ENCODE measurements at places on chromosomes 7 and 10.

DNA sequence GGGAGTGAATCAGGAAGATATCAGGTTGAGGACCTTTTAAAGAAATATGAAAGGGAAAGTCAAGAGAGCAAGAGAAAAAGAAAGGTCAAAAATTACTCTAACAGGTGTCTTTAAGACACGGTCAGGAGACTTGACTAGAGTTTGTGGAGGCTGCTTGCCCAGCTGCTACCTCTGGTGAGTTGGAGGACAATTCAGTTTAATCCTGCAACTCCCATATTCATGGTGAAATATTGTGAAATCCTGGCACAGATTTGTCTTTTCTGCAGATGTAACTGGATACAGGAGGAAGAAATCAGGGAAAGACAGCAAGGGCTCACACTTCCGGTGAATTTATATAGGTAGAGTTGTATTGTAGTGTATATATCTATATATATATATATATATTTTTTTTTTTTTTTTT lies 93.5 kb downstream of the AKAP9 start:
- DNase-seq: peak; percentile 2

DNA sequence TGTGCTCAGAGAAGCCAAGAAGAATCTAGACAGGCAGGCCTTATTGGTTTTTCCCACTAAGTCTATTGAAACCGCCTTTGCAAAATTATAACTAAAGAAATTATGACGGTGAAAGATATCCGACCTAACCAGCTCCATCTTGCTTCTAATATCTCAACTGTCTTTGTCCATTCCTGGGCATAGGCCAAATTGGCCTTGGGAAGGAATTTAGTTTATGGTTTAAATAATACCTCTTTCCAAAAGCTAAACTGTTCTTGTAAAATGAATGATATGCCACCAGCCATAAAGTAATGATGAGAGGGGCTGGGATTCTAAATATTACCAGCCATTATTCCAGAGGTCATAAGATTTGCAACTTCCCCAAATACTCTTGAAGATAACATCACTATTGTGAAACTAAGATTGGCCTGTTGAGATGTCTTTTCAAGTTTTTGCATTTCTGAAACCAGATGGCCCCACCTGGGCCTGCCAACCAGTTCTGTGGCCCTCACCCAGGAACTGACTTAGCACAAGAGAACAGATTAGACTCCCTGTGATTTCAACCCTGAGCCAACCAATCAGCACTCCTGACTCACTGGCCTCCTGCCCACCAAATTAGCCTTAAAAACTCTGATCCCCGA lies 41.2 kb upstream of the SLC35G1 start:
- DNase-seq: no peak

- DNase-seq: no peak
These were observed 300.9 kb upstream of the NPSR1 start for GRCh38 chr7:34357068-34357467.

- DNase-seq: no peak
These were observed 189.7 kb downstream of the GRM3 start for GRCh38 chr7:86833360-86833759.

GRCh38 chr7:129851809-129852208 lies 101.0 kb downstream of the UBE2H start:
- no peak for DNase-seq

GRCh38 chr7:75667938-75668337 lies 70.8 kb downstream of the HIP1 start:
- no peak for DNase-seq

- DNase-seq: no peak
These were observed 212.1 kb downstream of the GPR37 start for GRCh38 chr7:124553502-124553901.

DNA sequence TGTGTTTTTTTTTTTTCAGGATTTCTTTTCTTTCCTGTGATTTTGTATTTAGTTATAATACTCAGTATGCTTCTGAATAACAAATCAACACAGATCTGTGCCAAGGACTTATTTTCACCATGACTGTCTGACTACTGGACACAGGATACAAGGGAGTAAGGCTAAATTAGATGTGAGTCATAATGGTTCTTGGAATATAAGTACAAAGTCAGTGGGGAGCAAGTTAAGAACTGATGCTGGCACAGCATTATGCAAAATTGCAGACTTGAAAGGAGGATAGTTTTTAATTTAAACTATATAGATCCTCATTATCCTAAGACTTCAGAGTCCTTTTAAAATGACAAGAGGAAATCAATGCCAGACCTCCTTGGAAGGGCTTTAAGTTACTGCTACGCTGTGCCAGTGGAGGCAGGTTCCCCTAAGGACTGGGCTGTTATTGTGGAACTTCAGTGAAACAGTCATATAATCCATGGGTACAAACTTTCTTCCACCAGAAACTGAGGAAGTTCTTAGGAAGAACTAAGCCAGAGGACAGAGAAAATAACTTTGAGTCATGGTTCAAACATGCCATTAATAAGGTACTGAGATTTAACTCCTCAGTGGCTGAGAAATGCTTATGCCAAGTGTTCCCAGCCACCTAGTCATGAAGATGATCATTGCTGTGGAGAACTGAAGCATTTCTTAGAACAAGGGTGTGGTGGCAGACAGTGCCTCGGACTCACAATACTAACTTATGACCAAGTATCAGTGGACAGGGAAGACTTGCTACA lies 531.2 kb downstream of the HTR7 start:
- DNase-seq: peak; percentile 50

GRCh38 chr7:122290476-122290875 lies 14.1 kb downstream of the FEZF1 start:
- DNase-seq: no peak

DNA sequence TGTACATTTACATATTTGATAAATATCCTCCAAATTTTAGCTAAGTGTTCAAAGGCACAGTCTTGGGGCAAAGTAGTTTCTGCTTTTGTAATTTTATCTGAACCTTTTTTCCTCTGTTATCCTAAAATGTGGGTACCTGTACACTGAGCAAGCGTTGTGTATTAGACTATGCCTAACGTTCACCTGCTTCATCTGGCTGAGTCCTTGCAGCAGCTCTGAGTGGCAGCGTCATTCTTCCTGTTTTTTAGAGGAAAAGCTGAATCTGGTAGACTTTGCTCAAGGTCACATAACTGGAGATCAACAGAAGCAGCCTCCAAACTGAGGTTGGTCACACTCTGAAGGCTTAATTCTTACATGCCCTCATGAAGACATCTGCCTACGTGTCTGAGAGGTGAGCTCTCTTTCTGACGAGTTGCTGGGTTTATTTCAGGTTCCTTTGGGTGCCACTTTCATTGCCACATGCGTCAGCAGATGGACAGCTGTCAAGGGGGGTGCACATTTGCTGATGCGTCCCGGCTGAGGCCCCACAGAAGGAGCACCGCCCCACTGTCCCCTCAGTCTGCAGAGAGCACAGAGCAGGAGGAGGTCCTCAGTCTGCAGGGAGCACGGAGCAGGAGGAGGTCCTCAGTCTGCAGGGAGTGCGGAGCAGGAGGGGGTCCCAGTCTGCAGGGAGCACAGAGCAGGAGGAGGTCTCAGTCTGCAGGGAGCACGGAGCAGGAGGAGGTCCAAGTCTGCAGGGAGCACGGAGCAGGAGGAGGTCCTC lies 406.5 kb upstream of the SHH start:
- DNase-seq: no peak

DNA sequence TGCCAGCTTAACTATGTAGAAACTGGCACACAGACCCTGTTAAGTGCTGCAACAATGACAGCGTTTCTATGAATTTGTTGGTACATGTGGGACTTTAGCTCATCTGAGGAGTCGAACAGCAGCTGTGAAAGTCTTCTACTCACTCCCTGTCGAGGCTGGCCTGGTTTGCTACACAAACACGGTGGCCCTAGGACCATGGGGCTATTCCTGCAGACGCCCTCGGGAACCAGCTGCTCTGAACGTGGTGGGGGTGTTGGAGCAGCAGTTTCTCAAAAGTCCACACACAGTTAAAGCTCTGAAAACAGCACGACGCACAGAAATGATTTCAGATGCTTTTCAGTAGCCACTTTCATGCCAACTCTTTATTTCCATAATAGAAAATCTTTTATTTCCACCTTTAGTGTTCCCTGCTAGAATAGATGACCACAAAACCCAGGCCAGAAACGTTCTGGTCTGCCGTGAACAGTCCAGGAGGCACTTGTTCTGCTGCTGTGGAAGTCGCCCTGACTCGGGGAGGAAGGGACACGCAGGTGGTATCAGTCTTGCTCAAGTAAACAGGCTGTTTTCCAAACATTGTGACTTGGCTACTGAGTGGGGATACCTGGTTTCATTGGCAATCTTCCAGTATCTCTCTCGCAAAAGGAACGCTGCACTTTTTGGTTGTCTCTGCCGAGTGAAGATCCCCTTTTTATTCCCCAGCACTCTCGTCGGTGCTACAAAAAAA lies 21.5 kb downstream of the GUSB start:
- no peak for DNase-seq

DNA sequence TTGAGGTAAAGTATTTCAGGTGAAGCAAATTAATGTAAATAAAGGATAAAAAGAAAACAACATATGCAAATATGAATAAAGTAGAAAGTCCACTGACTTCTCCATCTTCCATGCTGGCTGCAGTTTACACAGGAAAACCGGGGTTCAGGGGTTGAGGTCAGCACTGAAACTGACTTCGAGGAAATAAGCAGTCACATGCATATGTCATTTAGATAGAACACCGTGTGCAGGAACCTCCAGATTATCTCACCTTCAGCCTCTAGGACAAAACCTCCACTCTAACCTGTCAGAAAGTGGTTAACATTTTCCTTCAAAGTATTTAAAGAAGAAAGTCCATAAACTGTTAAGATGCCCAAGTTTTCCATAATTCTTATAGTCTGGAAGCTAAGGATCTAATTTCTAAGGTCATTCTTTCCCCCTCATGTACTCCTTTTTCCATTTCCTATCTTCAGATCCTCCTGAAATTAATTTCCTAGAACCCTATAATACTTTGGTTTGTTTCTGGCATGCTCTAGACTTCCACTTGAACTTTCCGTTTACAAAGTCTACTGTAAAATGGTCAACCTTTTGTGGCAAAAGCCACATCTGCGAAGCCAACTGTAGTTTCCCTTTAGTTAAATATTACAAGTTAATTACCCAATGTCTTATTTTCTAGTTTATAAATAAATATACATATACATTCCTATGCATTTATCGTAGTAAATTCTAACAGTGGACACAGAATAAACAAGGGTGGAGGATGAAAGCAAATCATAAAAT lies 173.3 kb downstream of the RAPGEF5 start:
- no peak for DNase-seq

DNA sequence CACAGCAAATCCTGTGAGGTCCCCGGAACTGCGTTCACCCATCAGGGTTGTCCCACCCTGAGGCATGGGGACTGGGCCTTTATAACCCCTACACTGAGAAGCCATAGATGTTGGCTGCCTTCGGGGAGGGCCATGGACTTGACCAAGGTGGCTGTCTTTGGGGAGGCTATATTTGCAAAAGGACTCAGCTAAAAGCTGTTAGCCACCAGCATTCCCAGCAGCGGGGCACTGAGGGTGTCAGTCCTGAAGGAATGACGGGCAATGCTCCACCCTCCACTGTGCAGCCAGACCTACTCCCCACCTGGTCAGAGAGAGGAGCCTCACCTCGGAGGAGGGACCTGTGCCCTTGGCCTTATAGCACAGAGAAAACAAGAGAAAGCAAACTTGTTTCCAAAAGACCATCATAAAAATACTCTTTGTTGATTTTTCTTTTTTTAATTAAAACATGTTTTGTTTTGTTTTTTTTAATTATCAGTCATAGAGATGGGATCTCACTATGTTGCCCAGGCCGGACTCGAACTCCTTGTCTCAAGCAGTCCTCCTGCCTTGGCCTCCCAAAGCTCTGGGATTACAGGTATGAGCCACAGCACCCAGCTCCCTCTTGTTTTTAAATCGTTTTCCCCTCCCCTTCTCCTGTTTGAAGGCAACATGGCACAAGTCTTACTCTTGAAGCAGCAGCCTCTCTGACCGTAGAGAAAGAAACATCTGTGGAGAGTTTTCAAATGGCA lies 26.7 kb upstream of the CUX1 start:
- no peak for DNase-seq

GRCh38 chr7:40551685-40552576 lies 417.1 kb downstream of the SUGCT start:
- DNase-seq: peak; percentile 68

- no peak for DNase-seq
These were observed 14.3 kb downstream of the IL2RA start for GRCh38 chr10:6047847-6048246.

DNA sequence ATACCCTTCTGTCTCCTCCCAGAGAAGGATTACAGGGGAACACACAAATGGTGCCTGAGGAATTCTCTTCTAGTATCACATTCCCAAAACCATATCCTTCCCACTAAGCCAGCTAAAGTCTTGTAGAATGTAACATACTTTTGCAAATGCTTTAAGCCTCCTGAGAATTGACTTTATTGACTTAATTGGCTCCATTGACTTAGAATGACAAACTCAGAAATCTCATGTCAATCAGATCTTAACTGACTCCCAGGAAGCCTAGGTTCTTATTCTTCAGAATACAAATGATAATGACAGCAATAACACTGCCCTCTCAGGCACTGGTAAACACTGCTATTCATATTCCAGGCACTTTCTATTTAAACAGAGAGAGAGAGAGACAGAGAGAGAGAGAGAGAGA lies 356.9 kb upstream of the PRKCQ start:
- DNase-seq: no peak

- no peak for DNase-seq
These were observed 5.7 kb upstream of the ZYX start for GRCh38 chr7:143375298-143376034.

- DNase-seq: no peak
These were observed 146.7 kb upstream of the SP4 start for GRCh38 chr7:21281193-21281592.

DNA sequence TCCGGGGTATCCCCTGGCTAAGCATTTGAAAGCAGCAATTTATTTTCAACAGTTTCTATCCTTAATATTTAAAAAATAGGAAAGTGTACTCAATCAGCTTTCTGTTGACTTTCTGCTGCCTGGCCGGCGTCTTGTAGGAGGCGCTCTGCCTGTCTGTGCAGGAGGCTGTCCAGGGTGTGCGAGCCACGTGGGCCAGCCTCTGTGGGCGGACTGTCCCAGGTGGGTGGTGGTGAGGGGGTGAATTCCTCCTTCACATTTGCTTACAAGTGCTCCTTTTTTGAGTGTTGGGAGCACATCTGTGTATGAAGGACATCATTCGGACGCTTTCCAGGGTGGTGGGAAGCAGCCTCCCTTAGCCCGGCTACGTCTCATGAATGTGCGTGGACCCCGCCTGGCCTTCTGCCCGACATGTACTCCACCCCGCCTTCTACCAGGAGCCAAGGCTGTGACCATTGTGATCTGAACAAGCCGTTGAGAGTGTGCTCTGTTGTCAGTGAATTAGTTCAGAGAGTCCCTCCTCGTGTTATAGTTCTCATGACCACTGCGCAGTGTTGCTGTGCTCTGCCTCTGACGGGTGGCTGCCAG lies 114.9 kb downstream of the MGMT start:
- DNase-seq: no peak

GRCh38 chr7:80807166-80807900 lies 111.5 kb downstream of the SEMA3C start:
- DNase-seq: peak; percentile 13

GRCh38 chr10:49569031-49569631 lies 30.2 kb upstream of the ERCC6 start:
- peak; percentile 35 for DNase-seq

DNA sequence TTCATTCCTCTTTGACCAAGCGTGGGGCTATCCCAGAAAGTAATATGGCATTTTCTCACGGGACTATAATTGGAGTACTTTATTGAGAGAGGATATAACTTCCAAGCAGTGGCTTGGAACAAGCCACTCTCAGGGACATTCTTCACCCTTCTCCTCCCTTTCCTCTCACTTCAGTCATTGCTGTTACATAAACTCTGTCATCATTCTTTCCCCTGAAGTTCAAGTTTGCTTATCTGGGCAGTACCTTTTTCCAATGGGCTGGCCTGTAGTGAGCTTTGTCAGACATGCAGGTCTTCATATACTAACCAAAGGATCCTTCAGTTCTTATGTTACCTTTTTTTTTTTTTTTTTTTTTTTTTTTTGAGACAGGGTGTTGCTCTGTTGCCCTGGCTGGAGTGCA lies 58.7 kb upstream of the KMT2E start:
- DNase-seq: no peak

All from fibroblast of skin of scalp (primary cell).